ENCODE measurements at places on chromosomes 7 and 10.

DNA sequence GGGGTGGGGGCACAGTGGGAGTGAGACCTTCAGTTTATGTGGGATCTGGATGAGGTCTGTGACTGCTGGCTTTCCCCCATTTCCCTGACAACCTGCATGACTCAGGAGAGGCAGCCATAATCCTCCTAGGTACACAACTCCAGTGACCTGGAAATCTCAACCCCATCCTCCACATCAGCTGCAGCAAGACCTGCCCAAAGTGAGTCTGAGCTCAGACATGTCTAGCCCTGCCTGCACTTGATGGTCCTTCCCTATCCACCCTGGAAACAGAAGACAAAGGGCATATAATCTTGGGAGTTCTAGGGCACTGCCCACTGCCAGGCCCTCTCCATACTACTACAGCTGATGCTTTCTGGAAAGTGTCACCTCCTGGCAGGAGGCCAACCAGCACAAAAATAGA is 75.6 kb downstream of the GRM8 start:
- no peak for DNase-seq

- DNase-seq, result no peak
Observed at GRCh38 chr10:102599565-102600327, 44.5 kb upstream of the TRIM8 start.

DNA sequence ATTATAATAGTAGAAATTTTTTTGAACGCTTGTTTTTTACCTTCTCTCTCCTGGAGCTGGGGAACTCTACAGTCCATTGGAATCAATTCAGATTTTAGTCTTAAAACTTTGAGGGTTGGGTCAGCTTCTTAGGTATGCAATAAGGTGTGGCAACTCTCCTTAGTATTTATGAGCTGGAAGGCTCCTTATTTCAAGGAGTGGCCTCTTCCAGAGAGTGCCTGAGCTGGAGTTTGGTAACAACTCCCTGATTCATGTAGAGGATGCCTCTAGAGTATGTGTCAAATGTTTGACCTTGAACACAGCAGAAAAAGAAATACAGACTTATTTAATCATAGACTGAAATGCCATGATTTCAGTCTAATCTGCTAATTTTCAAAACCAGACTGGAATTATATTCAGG is 11.1 kb downstream of the CDK14 start:
- no peak for DNase-seq

- DNase-seq, result no peak
Observed at GRCh38 chr10:86266446-86267242, 100.0 kb downstream of the GRID1 start.

GRCh38 chr7:74217455-74218342 is 7.9 kb downstream of the LAT2 start:
- no peak for DNase-seq

- DNase-seq, result no peak
Observed at GRCh38 chr10:23200586-23200985, 8.5 kb downstream of the PTF1A start.

- DNase-seq, result no peak
Observed at GRCh38 chr10:43622038-43622437, 15.8 kb downstream of the ZNF485 start.

GRCh38 chr10:15743443-15743842 is 23.7 kb upstream of the ITGA8 start:
- DNase-seq, result no peak

- no peak for DNase-seq
Observed at GRCh38 chr10:32005050-32005449, 51.2 kb downstream of the KIF5B start.

- DNase-seq, result no peak
Observed at GRCh38 chr10:13511409-13511808, 17.4 kb downstream of the BEND7 start.

GRCh38 chr7:124701955-124702354 is 63.6 kb downstream of the GPR37 start:
- DNase-seq, result no peak

DNA sequence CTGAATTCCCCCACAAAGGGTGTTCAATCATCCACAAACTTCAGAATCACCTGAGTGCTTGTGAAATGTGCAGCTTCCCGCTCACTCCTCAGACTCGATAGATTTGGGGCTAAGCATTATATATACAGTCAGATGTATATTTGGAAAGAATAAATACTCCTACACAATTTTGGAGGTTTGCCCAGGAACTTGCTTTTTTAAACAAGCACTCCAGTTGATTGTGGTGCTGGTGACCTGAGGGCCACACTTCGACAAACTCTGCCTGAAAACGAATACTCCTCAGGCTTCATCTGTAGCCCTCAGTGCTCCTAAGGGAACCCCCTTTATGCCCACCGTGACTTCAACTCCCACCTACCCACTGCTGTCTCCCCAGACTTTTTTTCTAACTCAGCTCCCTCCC is 211.6 kb downstream of the INHBA start:
- DNase-seq, result no peak

- DNase-seq, result no peak
Observed at GRCh38 chr7:96778263-96778662, 68.6 kb upstream of the SEM1 start.

- no peak for DNase-seq
Observed at GRCh38 chr7:1950452-1951158, 280.5 kb downstream of the ELFN1 start.

- no peak for DNase-seq
Observed at GRCh38 chr7:5525271-5526099, 101.9 kb upstream of the TNRC18 start.
